ENCODE measurements at places on chromosomes 2 and 18. TPM values are rescaled to one million over a fixed set of nuclear protein-coding genes. Genes with fewer than 3 reads are reported as not detected.

Gene TEX44
- total RNA-seq = not detected

Gene MAPRE3
- 14.5 TPM for total RNA-seq

Gene AOX1
- 2.9 TPM for total RNA-seq

Gene ACOXL
- not detected for total RNA-seq

Gene XPO1
- total RNA-seq = 117 TPM

Gene AGAP1
- total RNA-seq = 18.8 TPM

Gene ETAA1
- total RNA-seq = 9.7 TPM

Gene SIX3
- 0.57 TPM for total RNA-seq

Gene BUB1
- total RNA-seq = 46.1 TPM

Gene CHRNG
- not detected for total RNA-seq

Gene PLCL1
- not detected for total RNA-seq

Gene KLHL41
- 0.30 TPM for total RNA-seq

Gene BCL2
- total RNA-seq = 0.58 TPM

Gene GBX2
- 3.7 TPM for total RNA-seq

Gene MAP2
- total RNA-seq = 0.44 TPM

Gene COLEC11
- total RNA-seq = 0.67 TPM

Gene SERPINB13
- not detected for total RNA-seq

Gene ACKR3
- total RNA-seq = 32.3 TPM

Gene RGPD4
- total RNA-seq = 0.07 TPM

Gene THADA
- 28.0 TPM for total RNA-seq

Gene TGFA
- 7.0 TPM for total RNA-seq

Gene IL1R2
- 0.73 TPM for total RNA-seq

Gene TEKT4
- total RNA-seq = not detected

Gene ALPP
- 0.35 TPM for total RNA-seq

Gene DCDC2C
- total RNA-seq = 0.36 TPM

Gene SERPINB8
- total RNA-seq = 12.5 TPM

Gene VWA3B
- total RNA-seq = 0.43 TPM

Gene CTAGE1
- total RNA-seq = not detected

Gene HOXD12
- not detected for total RNA-seq

Gene SERPINB12
- not detected for total RNA-seq

Gene DYNC1I2
- total RNA-seq = 68.9 TPM

Gene RESP18
- total RNA-seq = not detected

Gene NEDD4L
- 31.4 TPM for total RNA-seq

Gene FAHD2A
- total RNA-seq = 29.2 TPM

Gene COL4A3
- total RNA-seq = 0.65 TPM

Gene MOGAT1
- not detected for total RNA-seq

Gene POTEJ
- total RNA-seq = not detected

Gene IGFBP5
- total RNA-seq = 0.31 TPM

Gene CNGA3
- not detected for total RNA-seq
